ENCODE measurements at places on chromosomes 4 and X. TPM values are rescaled to one million over a fixed set of nuclear protein-coding genes. Genes with fewer than 3 reads are reported as not detected.

CAPN6 gene
- not detected for polyA plus RNA-seq

ARHGAP10 gene
- 2.6 TPM for polyA plus RNA-seq

GLOD5 gene
- polyA plus RNA-seq, result 1.2 TPM

DNA sequence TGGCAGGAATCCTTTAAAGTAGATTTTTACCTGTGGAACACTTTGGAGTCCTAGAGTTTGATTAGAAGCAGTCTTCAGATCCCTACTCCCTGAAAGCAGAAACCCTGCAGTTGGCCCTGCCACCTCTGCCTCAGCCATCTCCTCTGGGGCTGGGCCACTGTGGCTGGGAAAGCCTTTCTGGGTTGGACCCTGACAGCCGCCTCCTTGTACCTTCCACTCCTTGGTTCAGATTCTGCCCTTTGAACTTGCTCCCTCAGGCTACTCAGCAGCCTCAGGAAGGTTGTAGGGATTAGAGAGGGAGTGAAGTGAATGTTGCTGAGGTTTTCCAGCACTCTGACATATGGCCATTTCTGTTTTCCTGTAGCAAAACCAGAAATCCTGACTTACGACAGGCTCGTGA lies 65.5 kb downstream of the KIT start:
- DNase-seq, result no peak

- no peak for DNase-seq
Observed at GRCh38 chrX:102765217-102765616, 44.7 kb downstream of the GPRASP3 start.

All from brain (organoid and tissue), 16 donors.